ENCODE measurements at places on chromosomes 7 and 10. TPM values are rescaled to one million over a fixed set of nuclear protein-coding genes. Genes with fewer than 3 reads are reported as not detected.
A peak's percentile ranks its signal among the peaks of the same experiment; 100 is the strongest.

The CDC14C gene
- not detected for total RNA-seq

The DEPP1 gene
- total RNA-seq = 173 TPM

- no peak for DNase-seq
These were observed 69.9 kb downstream of the HYCC1 start for GRCh38 chr7:22944022-22944421.

DNA sequence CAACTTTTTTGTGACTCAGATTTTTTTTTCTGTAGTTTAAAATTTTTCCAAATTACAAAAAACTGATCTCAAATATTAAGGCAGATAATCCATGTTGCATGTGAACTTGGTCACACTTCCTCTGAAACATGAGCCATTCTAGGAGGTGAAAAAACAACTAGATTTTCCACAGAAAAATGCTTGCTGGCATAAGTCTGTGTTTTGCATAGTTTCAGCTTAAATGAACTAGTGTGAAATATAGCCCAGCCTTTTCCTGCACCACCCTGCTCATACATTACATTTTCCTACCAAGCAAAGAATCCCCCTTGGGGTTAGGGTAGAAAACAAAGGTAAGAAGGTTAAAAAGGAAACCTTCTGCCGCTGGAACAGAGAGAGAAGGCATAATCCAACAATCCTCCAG lies 48.2 kb downstream of the SLC25A13 start:
- no peak for DNase-seq

DNA sequence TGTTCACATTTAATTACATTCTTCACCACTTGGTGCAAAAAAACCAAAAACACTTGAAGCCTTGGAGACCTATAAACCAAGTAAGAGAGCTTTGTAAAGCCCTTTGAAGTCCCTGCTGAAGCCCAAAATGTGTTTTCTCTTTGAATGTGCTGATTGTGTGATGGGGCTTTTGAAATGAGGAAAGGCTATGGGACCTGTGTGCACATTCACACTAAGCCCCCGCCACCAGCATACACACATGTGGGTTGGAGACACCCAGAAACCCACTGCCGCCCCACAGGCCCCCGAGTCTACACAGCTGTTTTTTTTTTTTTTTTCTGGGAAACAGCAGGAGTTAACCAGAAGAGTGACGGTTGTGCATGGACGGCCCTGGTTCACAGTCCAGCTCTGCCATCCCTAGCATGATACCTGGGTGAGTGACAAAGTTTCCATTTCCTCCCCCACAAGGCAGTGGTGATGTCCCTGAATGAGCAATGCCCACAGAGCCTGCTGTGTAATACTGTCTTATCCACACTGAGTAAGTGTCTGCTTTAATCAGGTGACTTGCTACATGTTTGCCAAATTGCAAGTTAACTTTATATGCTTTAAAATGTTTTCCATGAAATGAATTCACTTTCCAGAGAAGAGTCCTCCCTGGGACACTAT lies 154.6 kb upstream of the GDF10 start:
- no peak for DNase-seq

DNA sequence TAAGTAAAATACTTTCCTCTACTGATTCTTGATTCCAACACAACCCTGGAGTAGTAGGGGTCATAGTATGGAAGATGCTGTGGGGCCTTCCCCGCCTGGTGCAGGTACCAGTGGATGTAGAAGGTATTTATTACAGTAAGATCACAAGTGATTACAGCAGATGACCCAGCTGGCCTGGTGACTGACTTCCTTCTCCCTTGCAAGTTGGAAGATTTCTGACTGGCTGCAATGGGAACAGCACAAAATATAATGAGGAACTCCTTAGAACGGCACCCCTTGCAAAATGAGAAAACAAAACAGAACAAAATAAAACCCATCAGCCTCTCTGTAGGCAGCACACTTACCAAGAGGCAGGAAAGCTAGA lies 61.7 kb upstream of the TARP start:
- peak; percentile 81 for DNase-seq

All from esophagus muscularis mucosa (tissue), 4 donors.